AG08395 (cell line): ENCODE measurements at places on chromosomes 4 and X.
A peak's percentile ranks its signal among the peaks of the same experiment; 100 is the strongest.

- DNase-seq = no peak
These were observed 37.9 kb downstream of the WDR1 start for GRCh38 chr4:10078481-10079233.

GRCh38 chr4:7212921-7213320, 20.6 kb downstream of the SORCS2 start:
- no peak for DNase-seq

DNA sequence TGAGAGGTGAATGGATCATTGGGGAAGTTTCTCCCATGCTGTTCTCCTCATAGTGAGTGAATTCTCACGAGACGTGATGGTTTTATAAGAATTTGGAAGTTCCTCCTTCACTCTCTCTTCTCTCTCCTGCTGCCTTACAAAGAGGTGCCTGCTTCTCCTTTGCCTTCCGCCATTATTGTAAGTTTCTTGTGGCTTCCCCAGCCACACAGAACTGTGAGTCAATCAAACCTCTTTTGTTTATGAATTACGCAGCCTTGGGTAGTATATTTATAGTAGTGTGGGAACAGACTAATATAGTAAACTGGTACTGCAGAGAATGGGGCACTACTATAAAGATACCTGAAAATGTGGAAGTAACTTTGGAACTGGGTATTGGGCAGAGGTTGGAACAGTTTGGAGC, 7.8 kb upstream of the CTAG2 start:
- DNase-seq = no peak

DNA sequence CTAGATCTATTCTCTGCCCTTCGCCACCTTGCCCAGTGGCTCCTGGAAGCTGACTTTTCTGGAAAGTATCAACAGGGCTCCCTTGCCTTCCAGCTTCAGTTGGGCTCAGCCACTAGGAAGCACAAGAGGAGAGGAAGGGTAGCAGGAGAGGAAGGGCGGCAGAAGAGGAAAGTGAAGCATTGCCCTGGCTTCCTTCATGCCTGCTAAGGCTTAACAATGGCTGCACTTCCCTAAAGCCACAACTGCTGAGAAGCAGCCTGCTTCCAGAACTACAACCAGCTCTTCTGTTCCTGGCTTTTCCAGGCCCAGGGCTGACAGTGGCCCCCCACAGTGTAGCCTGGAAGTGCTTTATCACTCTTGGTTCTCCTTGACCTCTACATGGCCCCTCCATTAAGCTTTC, 29.1 kb upstream of the PGM2 start:
- no peak for DNase-seq

DNA sequence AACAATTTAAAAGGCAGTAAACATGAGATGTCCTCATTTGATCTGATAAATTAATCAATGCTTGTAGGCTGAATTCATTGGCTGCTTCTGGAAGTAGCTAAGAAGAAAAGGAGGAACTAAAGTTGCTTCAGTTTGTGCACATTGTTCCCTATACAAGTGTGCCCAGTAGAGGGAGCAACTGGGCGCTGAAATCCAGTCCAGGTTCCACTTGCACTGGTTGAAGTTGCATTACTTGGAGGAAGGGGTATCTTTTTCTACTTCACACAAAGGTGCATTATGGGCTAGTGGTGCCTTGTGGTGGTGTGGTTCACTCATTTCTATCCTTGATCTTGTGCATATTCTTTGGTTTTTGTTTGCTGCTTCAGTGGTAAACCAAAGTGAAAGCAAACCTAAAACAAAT, 67.9 kb upstream of the SOX3 start:
- peak; percentile 18 for DNase-seq

DNA sequence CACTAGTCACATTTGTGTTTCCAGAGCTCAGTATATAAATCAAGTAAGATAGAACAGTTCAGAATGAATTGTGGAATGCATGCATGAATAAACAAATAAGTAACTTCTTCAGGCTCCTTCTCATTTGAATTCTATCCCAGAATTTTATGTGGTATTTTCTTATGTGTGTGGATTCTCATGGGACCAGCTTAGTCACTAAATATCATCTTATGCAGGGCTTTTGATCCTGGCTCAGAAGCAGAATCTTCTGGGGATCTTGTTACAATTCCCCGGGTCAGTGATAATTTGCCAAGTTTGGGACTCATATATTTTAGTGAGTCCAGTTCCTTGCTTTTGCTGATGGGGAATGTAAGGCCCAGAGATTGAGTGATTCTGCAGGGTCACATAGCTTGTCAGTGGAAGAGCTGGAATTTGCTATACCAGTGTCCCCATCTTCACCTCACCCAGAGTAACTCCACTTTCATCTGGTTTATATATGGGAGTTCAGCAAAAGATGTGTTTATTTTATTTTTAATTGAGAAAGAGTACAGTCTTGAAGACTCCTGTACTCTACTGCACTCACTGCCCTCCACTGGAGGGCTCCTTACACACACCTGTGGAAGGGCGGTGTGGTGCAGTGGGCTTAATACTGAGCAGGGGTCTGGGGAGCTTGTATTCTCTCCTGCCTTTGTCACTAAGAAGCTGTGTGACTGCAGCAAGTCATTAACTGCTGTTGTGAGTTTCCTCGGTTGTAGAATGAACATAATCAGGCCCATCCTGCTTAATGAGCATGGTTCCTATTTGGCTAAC, 198.2 kb upstream of the CXorf66 start:
- DNase-seq = no peak

DNA sequence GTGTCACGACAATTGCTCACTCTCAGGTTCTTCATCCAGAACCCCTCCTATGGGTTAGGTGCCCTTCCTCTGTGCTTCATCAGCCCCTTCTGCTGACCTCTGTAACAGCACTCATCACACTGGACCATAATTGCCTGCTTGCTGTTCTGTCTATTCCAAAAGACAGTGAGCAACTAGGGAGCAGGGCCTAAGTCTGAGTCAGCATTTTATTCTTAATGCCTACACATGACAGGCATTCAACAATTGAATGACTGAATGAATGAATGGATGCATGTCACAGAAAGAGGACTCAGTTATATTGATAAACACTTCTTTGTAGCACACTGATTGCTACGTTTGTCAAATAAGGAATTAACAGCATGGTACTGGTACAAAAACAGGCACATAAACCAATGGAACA, 317.0 kb downstream of the ZIC3 start:
- DNase-seq = no peak
